Neural crest cell (in vitro differentiated cells): ENCODE measurements at places on chromosomes 4 and X.

DNA sequence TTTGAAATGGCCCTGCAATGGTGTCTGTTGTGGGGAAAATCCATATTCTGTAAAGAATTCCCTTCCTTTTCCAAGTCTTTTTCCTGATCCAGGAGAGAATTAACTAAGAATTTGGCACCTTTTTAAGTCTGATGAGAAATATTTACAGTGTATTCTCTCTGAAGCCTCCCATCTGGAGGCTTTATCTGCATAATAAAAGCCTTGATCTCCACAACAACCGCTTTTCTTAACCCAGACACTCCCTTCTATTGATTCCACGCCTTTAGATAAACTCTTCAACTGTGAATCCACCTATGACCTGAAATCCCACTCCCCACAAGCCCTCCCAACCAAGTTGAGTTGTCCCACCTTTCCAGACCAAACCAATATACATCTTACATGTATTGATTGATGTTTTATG, 43.1 kb upstream of the TMPRSS11E start:
- no peak for DNase-seq

DNA sequence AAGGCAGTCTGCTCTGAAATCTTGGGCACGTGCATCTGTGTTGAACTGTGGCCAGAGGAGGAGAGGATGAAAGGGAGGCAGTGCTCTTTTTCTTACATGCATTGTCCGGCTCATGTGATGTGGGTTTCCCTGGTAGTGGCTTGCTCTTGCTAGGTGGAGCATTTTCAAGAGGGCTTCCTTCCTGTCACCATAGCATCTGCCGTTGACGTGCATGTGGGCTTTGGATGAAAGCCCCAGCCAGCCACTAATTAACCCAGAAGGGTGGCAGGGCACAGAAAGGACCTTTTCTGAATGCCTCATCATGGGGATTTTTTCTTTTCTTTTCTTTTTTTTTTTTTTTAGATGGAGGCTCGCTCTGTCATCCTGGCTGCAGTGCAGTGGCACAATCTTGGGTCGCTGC, 121.3 kb downstream of the GPR143 start:
- no peak for DNase-seq

GRCh38 chrX:153578889-153579288, 20.1 kb downstream of the CCNQ start:
- no peak for DNase-seq

GRCh38 chr4:15515106-15515505, 45.4 kb downstream of the CC2D2A start:
- DNase-seq: no peak

DNA sequence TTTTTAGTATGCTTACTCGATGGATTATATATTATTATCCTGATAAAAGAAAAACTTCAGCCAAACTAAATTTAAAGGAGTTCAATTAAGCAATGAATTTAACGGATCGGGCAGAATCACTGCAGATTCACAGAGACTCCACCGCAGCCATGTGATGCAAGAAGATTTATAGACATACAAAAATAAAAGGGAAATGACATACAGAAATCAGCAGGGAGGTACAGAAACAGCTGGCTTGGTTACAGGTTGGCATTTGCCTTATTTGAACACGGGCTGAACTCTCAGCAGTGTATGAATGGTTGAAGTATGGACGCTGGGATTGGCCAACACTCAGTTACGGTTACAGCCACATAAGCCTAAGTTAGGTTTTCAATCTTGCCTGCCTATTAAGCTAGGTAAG, 35.4 kb upstream of the DHRSX start:
- DNase-seq: no peak

DNA sequence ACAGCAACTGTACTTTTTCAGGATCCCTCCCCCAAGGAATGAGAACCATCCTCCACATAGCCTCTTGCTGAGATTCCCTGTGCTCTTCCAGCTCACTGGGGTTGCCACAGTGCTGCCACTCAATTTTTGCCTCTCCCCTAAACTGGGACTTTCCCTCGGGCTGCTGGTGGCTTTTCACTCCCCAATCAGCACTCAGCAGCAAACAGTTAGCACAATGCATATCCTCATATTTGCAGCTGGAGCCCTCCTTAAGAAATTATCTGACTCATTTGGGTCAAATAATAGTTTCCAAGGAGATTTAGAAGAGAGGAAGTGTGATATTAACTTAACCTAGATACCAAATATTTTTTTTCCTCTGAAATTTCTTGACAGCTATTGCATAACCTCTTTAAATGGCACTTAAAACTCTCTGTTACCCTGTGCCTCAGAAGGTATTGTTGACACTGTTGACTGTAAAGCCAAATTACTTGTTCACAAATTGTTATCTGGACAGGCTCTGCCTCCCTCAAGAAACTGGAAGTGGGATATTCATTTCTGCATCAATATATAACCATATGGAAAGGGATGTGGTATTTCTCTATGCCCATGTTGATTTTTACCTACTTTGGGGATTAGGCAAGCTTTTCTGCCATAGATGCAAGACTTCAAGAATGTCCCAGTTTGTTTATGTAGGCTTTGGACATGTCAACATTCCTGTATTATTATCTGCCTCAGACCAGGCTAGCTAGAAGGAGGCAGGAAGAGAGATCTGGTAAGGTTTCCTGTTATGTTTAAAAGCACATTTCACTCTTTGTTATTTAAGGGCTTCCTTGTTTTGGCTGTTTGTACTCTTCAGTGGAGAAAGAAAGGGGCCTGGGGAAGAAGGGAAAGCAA, 58.0 kb downstream of the SEPTIN11 start:
- no peak for DNase-seq

- no peak for DNase-seq
Measured at GRCh38 chrX:14501327-14501726, 28.0 kb upstream of the GLRA2 start.

DNA sequence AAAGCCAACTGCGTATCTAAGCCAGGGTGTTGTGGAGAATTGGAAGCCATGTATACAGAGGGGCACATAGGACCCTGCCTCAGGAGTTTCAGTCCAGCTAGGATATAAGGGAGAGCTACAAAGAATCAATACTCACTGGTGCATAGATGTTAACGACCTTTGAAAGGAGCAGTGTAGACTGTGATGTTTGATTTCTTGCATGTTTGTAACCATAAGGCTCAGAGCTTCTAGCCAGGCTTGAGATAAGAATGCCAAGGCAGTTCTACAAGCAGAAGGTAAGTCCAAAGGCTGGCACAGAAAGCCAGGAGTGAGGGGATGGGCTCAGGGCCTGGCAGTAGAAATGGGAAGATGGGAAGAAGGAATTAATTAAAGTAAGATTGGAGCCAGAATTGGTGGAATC, 75.7 kb downstream of the CC2D2A start:
- no peak for DNase-seq

- no peak for DNase-seq
Measured at GRCh38 chrX:140503238-140503601, 1.6 kb downstream of the SOX3 start.

GRCh38 chr4:158302076-158302866, 92.0 kb downstream of the TMEM144 start:
- DNase-seq: no peak
